ENCODE measurements at places on chromosomes 12 and 14. TPM values are rescaled to one million over a fixed set of nuclear protein-coding genes. Genes with fewer than 3 reads are reported as not detected.
A peak's percentile ranks its signal among the peaks of the same experiment; 100 is the strongest.

Gene SUDS3
- 47.2 TPM for total RNA-seq

Gene CLEC9A
- total RNA-seq = not detected

GRCh38 chr14:67522270-67522669 lies 10.8 kb upstream of the PLEKHH1 start:
- no peaks in the 10 kb centered on the region for H3K27me3 ChIP-seq
- H3K4me1 ChIP-seq = no peaks in the 10 kb centered on the region
- DNase-seq = no peak
- H3K27ac ChIP-seq = no peak overlapping the region
- no peaks in the 10 kb centered on the region for H3K36me3 ChIP-seq

Gene GALNT9
- total RNA-seq = not detected

GRCh38 chr12:129614221-129614885 lies 289.5 kb downstream of the TMEM132D start:
- H3K27me3 ChIP-seq = no peaks in the 10 kb centered on the region
- H3K4me3 ChIP-seq = no peak overlapping the region
- H3K36me3 ChIP-seq = no peaks in the 10 kb centered on the region
- no peak for DNase-seq
- H3K27ac ChIP-seq = no peak overlapping the region

GRCh38 chr14:34051966-34052657 lies 101.2 kb upstream of the EGLN3 start:
- no peaks in the 10 kb centered on the region for H3K4me1 ChIP-seq
- H3K27ac ChIP-seq = no peak overlapping the region
- no peak for DNase-seq
- H3K27me3 ChIP-seq = no peaks in the 10 kb centered on the region

DNA sequence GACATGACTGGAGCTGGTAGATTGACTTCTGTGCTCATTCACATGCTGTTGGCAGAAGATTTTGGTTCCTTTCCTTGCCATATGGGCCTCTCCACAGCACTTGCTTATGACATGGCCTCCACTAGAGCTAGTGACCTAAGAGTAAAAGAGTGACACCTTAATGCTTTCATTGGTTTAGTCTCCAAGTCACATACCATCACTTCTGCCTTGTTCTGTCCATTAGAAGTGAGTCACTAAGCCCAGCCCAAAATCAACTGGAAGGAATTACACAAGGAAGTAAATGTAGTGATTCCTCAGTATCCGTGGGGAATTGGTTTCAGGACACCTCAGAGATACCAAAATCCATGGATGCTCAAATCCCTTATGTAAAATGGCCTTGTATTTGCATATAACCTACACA lies 81.3 kb downstream of the PPHLN1 start:
- H3K4me3 ChIP-seq = no peak overlapping the region
- H3K27ac ChIP-seq = no peak overlapping the region
- no peak for DNase-seq
- no peaks in the 10 kb centered on the region for H3K36me3 ChIP-seq
- H3K4me1 ChIP-seq = no peaks in the 10 kb centered on the region

DNA sequence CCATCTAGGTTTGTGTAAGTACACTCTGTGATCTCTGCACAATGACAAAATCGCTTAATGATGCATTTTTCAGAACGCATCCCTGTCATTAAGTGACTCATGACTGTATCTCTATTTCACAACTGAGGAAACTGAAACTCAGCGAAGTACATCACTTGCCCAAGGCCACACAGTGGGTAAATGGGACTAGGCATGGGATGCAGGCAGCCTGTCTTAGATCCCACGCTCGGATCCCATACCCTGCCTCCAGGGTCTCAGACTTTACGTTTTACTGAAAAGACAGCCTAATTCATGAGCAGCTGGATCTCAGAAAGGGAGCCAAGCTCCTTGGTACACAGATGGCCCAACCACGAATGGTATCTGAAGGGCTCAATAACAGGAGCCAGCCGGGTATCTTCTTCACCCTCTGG lies 2.4 kb upstream of the MLEC start:
- no peaks in the 10 kb centered on the region for H3K36me3 ChIP-seq
- H3K27ac ChIP-seq = no peak overlapping the region
- H3K4me1 ChIP-seq = no peaks in the 10 kb centered on the region

DNA sequence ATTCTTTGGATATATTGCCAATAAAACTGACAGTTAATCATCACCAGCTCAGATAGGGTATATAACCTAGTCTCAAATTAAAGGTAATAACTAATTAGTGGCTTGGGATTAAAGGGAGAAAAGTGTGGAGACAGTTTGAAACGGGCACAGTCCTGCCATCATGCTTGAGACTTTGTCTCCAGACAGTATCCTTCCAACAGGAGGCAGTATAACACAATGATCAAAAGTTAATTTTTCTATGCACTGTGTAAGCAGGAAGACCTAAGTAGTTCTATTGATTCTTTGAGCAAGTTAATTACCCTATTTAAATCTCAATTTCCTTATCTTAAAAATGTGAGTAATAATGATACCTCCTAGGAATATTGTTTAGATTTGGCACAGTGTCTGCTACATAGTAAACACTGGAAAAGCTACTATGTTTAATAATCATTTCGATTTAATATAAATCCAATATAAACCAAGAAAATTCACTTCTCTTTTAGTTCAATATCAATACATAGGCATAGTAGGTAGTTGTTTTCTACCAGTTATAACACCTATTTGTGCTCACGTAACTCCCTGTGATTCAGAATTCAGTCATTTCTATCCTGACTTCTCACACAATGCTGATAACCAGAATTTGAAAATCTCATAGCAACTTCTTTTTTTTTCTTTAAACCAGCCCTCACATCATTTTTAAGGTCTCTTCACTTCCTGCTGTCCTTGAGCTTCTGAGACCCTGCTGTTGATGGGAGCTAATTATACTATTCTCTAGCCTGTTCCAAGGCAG lies 53.7 kb downstream of the GALNT4 start:
- no peaks in the 10 kb centered on the region for H3K27me3 ChIP-seq
- no peaks in the 10 kb centered on the region for H3K4me1 ChIP-seq
- DNase-seq = no peak
- H3K36me3 ChIP-seq = no peaks in the 10 kb centered on the region
- H3K4me3 ChIP-seq = no peak overlapping the region

Gene DDN
- 0.27 TPM for total RNA-seq

DNA sequence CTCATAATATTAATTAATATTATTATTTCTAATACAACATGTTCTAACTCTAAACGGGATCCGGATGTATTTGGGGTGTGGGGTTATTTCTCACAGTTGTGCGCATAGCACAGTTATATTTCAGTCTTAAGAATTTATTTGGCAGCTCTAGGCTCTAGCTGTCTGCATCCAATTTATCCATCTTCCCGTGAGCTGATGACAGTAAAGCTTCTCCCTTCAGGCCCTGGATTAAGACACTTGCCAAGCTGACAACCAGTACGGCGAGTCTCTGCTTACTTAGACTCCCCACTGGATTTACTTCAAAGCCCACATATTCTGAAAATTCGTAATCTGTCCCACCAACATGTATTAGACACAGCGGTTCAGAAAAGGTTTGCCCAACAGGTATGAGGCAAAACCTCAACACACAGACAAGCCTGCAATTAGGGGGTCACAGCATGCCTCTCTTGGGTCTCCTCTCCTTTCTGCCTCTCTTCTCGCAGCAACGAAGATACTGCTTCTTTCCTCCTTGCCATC lies 232.9 kb upstream of the TMTC1 start:
- no peaks in the 10 kb centered on the region for H3K4me1 ChIP-seq
- no peak for DNase-seq
- no peaks in the 10 kb centered on the region for H3K27me3 ChIP-seq
- H3K36me3 ChIP-seq = no peaks in the 10 kb centered on the region
- no peak overlapping the region for H3K27ac ChIP-seq
- no peak overlapping the region for H3K4me3 ChIP-seq

- no peak overlapping the region for H3K27ac ChIP-seq
- no peaks in the 10 kb centered on the region for H3K27me3 ChIP-seq
- H3K36me3 ChIP-seq = no peaks in the 10 kb centered on the region
- no peak for DNase-seq
These were observed 57.5 kb upstream of the TMCC3 start for GRCh38 chr12:94707892-94708291.

- no peak overlapping the region for H3K27ac ChIP-seq
- no peak for DNase-seq
- no peaks in the 10 kb centered on the region for H3K27me3 ChIP-seq
- H3K4me1 ChIP-seq = no peaks in the 10 kb centered on the region
- H3K4me3 ChIP-seq = no peak overlapping the region
These were observed 58.6 kb downstream of the PDE3A start for GRCh38 chr12:20426957-20427356.

- H3K4me3 ChIP-seq = no peak overlapping the region
- H3K27ac ChIP-seq = no peak overlapping the region
- H3K4me1 ChIP-seq = no peaks in the 10 kb centered on the region
- no peaks in the 10 kb centered on the region for H3K36me3 ChIP-seq
These were observed 55.0 kb downstream of the C14orf132 start for GRCh38 chr14:96094211-96094610.

DNA sequence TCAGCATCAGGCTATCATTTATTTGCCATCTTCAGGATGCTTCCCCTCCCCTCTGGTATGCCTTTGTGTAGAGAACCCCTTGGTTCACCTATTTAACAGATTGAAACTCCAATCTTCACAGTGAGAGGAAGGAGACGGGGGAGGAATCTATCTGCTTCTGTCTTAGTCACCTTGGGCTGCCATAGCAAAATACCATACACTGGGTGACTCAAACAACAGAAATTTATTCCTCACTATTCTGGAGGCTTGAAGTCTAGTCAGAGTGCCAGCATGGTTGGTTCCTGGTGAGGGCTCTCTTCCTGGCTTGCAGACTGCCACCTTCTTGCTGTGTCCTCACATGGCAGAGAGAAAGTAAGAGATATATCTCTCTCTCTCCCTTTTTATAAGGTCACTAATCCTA lies 13.5 kb upstream of the EML1 start:
- H3K4me1 ChIP-seq = no peaks in the 10 kb centered on the region
- H3K4me3 ChIP-seq = no peak overlapping the region
- DNase-seq = no peak
- no peaks in the 10 kb centered on the region for H3K27me3 ChIP-seq
- H3K36me3 ChIP-seq = no peaks in the 10 kb centered on the region

- H3K27me3 ChIP-seq = no peaks in the 10 kb centered on the region
- no peaks in the 10 kb centered on the region for H3K4me1 ChIP-seq
- H3K27ac ChIP-seq = no peak overlapping the region
- no peaks in the 10 kb centered on the region for H3K36me3 ChIP-seq
These were observed 79.5 kb downstream of the DAAM1 start for GRCh38 chr14:59268011-59268410.

- H3K27me3 ChIP-seq = no peaks in the 10 kb centered on the region
- no peaks in the 10 kb centered on the region for H3K36me3 ChIP-seq
- H3K27ac ChIP-seq = no peak overlapping the region
- DNase-seq = no peak
These were observed 392.1 kb downstream of the RPS29 start for GRCh38 chr14:49194067-49194466.

Gene ZNF10
- 16.0 TPM for total RNA-seq

DNA sequence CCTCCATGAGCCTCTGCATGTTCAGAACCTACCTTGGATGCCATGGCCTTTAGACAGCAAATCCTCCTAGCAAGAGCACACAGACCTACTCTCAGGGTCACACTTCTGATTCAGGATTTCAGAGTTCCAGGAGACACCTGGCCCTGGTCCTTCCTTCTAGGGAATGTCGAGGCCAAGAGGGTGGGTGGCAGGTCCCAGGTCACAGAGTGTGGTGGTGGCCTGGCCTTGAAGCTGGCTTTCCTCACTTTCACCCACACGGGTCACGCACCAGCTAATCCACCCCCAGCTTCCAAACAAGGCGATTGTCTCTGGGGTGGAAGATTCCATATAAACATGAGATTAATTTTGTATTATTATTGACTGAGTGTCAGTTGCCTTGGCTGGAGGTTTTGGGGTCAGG lies 328.3 kb upstream of the RTL1 start:
- H3K27ac ChIP-seq = no peak overlapping the region
- no peaks in the 10 kb centered on the region for H3K36me3 ChIP-seq
- peak; percentile 9 for DNase-seq
- H3K27me3 ChIP-seq = no peaks in the 10 kb centered on the region
- H3K4me1 ChIP-seq = no peaks in the 10 kb centered on the region

DNA sequence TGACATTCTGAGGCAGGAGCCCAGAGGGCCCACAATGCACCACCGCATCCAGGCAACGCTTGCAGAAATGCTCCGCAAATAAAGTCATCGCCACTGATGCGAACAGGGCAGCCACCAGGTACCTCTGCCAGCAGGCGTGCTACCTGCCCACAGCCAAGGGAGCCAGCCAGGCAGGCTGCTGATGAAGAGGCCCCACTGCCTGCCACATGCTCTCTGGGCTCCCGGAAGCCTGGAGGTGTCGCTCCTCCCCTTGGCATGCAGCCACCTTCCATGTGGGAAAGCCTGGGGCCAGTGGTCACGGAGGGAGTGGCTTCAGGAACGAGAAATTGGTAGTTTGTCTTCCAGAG lies 14.7 kb downstream of the GPR132 start:
- no peaks in the 10 kb centered on the region for H3K36me3 ChIP-seq
- no peak overlapping the region for H3K4me3 ChIP-seq
- H3K27me3 ChIP-seq = no peaks in the 10 kb centered on the region

- no peak for DNase-seq
- H3K27ac ChIP-seq = no peak overlapping the region
- H3K4me3 ChIP-seq = no peak overlapping the region
- H3K36me3 ChIP-seq = no peaks in the 10 kb centered on the region
- H3K4me1 ChIP-seq = no peaks in the 10 kb centered on the region
These were observed 220.6 kb upstream of the TMEM260 start for GRCh38 chr14:56358851-56359614.

- H3K27ac ChIP-seq = no peak overlapping the region
- no peaks in the 10 kb centered on the region for H3K27me3 ChIP-seq
- no peak for DNase-seq
These were observed 7.0 kb downstream of the GPX2 start for GRCh38 chr14:64935508-64935907.

Gene LGALS3
- 1,134 TPM for total RNA-seq

Gene MOK
- total RNA-seq = 30.5 TPM

- H3K27ac ChIP-seq = no peak overlapping the region
- peaks cover 7% of the 10 kb centered on the region for H3K4me1 ChIP-seq
- no peak for DNase-seq
These were observed 8.4 kb downstream of the RAPGEF3 start for GRCh38 chr12:47750229-47750798.

GRCh38 chr14:59207506-59207933 lies 19.1 kb downstream of the DAAM1 start:
- no peaks in the 10 kb centered on the region for H3K36me3 ChIP-seq
- no peak for DNase-seq
- no peak overlapping the region for H3K27ac ChIP-seq
- no peaks in the 10 kb centered on the region for H3K27me3 ChIP-seq
- no peak overlapping the region for H3K4me3 ChIP-seq
- H3K4me1 ChIP-seq = no peaks in the 10 kb centered on the region

GRCh38 chr14:30708157-30708556 lies 86.0 kb downstream of the SCFD1 start:
- no peaks in the 10 kb centered on the region for H3K4me1 ChIP-seq
- no peak overlapping the region for H3K27ac ChIP-seq
- no peaks in the 10 kb centered on the region for H3K27me3 ChIP-seq
- peaks cover 28% of the 10 kb centered on the region for H3K36me3 ChIP-seq

DNA sequence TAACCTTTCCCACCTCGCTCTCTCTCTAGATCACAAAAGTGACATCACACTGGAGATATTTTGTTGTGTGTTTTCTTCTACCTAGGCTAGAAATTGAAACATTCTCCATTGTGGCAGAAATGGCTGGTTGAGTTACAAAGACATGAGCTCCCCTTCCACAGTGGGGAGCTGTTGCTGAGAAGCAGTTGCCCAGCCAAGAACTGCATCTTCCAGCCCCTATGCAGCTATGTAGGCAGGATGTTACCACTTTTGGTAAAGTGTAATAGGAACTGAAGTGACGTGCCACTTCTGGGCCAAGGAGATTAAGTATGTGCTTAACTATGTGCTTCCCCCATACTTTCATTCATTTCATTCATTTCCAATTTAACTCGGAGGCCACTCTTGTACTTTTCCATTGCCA lies 138.7 kb upstream of the E2F7 start:
- no peaks in the 10 kb centered on the region for H3K27me3 ChIP-seq
- no peaks in the 10 kb centered on the region for H3K4me1 ChIP-seq
- H3K27ac ChIP-seq = no peak overlapping the region
- no peaks in the 10 kb centered on the region for H3K36me3 ChIP-seq

All from Peyer's patch (tissue), 4 donors.